ENCODE measurements at places on chromosomes 11 and 22. TPM values are rescaled to one million over a fixed set of nuclear protein-coding genes. Genes with fewer than 3 reads are reported as not detected.

GRCh38 chr11:47271328-47271727, 1.4 kb downstream of the MADD start:
- no peak overlapping the region for H3K27ac ChIP-seq
- no peaks in the 10 kb centered on the region for H3K27me3 ChIP-seq
- H3K4me1 ChIP-seq, result peaks cover 17% of the 10 kb centered on the region

- H3K27me3 ChIP-seq, result peaks cover 14% of the 10 kb centered on the region
- no peak overlapping the region for H3K4me3 ChIP-seq
- H3K4me1 ChIP-seq, result no peaks in the 10 kb centered on the region
- no peak for DNase-seq
- H3K36me3 ChIP-seq, result peaks cover 33% of the 10 kb centered on the region
- no peak overlapping the region for H3K27ac ChIP-seq
These were observed 11.9 kb downstream of the SCARF2 start for GRCh38 chr22:20425566-20426258.

- DNase-seq, result peak; percentile 53
- H3K36me3 ChIP-seq, result no peaks in the 10 kb centered on the region
- H3K4me3 ChIP-seq, result no peak overlapping the region
These were observed 95.1 kb downstream of the BLID start for GRCh38 chr11:122020902-122021301.

DNA sequence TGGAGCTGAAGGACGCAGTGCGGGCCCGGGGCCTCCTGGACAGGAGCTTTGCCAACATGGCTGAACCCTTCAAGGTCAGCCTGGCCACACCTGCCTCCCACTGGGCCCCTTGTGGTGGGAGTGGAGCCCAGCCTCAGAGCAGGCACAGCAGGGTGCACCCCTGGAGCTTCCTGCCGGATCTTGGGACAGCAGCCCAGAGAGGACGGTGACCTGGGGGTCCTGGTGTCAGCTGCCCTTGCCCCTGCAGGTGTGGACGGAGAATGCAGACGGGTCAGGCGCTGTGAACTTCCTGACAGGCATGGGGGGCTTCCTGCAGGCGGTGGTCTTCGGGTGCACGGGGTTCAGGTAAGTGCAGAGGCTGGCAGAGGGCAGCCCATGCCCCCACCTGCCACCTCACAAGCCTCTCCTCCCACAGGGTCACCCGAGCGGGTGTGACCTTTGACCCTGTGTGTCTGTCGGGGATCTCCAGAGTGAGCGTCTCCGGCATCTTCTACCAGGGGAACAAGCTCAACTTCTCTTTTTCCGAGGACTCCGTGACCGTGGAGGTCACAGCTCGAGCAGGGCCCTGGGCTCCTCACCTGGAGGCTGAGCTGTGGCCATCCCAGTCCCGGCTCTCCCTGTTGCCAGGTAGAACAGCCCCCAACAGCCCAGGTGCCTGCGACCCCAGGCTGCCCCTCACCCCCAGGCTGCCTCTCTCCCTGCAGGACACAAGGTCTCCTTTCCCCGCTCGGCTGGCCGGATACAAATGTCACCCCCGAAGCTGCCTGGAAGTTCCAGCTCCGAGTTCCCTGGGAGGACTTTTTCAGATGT, 5.1 kb downstream of the PGGHG start:
- peaks cover 6% of the 10 kb centered on the region for H3K36me3 ChIP-seq
- H3K4me3 ChIP-seq, result no peak overlapping the region
- H3K27ac ChIP-seq, result no peak overlapping the region
- no peaks in the 10 kb centered on the region for H3K27me3 ChIP-seq
- H3K4me1 ChIP-seq, result no peaks in the 10 kb centered on the region
- peak; percentile 38 for DNase-seq

DNA sequence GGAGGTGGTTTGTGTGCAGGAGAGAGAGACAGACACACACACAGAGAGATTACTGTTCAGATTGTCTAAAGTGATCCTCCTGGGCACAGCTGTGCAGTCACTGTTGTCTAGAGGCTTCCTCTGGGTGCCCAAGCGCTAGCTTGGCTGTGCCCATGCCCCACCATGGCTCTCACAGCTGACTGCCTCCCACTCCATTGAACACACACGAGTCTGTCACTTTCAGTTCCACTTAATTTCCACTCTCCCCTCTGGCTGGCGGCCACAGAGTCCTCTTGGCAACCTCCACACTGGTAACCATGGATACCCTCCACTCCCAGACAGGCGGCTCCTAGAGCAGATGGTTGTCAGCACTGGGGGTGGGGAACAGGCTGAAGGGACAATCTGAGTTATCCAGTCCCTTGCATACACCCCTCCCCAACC, 29.1 kb downstream of the MAP6 start:
- no peaks in the 10 kb centered on the region for H3K36me3 ChIP-seq
- no peaks in the 10 kb centered on the region for H3K27me3 ChIP-seq
- peak overlapping the region; percentile 92 for H3K27ac ChIP-seq
- H3K4me1 ChIP-seq, result peaks cover 26% of the 10 kb centered on the region

DNA sequence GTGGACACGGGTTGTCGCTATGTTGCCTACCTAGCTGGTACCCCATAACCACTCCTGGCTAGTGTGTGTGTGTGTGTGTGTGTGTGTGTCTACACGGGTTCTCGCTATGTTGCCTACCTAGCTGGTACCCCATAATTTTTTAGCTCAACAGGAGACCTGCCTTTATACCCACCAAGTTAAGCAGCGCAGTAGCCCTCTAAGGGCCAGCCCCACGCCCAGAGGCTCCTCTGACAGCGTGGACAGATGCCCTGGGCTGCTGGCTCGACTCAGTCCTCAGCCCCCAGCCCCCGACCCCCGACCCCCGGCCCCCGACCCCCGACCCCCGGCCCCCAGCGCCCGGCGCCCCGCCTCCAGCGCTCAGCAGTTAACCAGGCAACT, 351 bp upstream of the AKIP1 start:
- peaks cover 21% of the 10 kb centered on the region for H3K36me3 ChIP-seq
- peak overlapping the region; percentile 81 for H3K4me3 ChIP-seq
- no peak overlapping the region for H3K27ac ChIP-seq
- H3K27me3 ChIP-seq, result no peaks in the 10 kb centered on the region
- DNase-seq, result no peak

DNA sequence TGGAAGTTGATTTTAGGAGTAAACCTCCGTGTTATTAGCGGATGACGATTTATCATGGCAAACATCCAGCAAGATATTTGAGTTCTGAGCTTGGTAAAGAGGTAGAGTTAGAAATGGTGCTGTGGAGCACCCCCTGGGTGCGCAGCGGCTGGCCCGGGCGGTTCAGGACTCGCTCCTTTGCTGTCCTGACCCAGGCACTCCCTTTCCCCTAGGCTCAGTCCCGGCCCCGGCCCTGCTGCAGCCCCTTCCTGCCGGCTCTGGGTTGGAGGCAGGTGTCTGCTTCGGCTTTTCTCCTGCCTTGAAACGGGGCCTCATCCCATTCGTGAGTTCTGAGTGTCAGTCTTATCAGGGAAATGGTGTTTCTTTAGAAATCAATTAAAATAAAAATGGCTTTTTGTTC, 33.4 kb downstream of the AP2A2 start:
- H3K4me3 ChIP-seq, result no peak overlapping the region
- H3K4me1 ChIP-seq, result peaks cover 9% of the 10 kb centered on the region
- DNase-seq, result no peak
- no peaks in the 10 kb centered on the region for H3K27me3 ChIP-seq

ALKBH3 gene
- total RNA-seq, result 9.3 TPM

RTN4R gene
- 20.3 TPM for total RNA-seq

Data from endodermal cell (in vitro differentiated cells).